ENCODE measurements at places on chromosomes 13 and 19. TPM values are rescaled to one million over a fixed set of nuclear protein-coding genes. Genes with fewer than 3 reads are reported as not detected.

SELENOV gene
- total RNA-seq: not detected

ATP4B gene
- total RNA-seq: not detected

- no peak for DNase-seq
- no peaks in the 10 kb centered on the region for H3K27me3 ChIP-seq
- no peaks in the 10 kb centered on the region for H3K4me1 ChIP-seq
- no peak overlapping the region for H3K4me3 ChIP-seq
- H3K27ac ChIP-seq: no peak overlapping the region
- H3K36me3 ChIP-seq: no peaks in the 10 kb centered on the region
Observed at GRCh38 chr13:36887758-36888521, 32.1 kb downstream of the SMAD9 start.

GRCh38 chr13:20174656-20175405, 14.0 kb upstream of the GJA3 start:
- H3K27ac ChIP-seq: no peak overlapping the region
- H3K27me3 ChIP-seq: peaks cover 14% of the 10 kb centered on the region
- no peaks in the 10 kb centered on the region for H3K36me3 ChIP-seq
- H3K4me1 ChIP-seq: peaks cover 3% of the 10 kb centered on the region

DNA sequence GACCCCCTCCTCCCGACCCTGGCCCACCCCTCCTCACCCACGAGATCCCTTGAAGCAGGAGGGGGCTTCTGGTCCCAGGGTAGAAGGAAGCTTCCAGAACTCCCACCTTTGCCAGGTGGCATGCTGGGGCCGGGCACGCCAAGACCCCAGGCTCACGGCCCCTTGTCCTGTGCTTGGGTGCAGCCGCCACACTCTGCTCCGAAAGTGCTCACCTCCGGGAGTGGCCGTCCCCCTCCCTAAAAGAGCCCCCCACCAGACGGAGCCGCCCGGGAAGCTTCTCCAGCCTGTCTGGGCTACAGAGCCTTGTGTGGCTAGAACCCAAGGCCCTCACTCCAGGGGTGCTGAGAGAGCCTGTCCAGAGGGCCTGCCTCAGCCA, 1.8 kb upstream of the EFNA2 start:
- no peak overlapping the region for H3K4me3 ChIP-seq
- peaks cover 3% of the 10 kb centered on the region for H3K36me3 ChIP-seq
- no peak overlapping the region for H3K27ac ChIP-seq
- peaks cover 8% of the 10 kb centered on the region for H3K4me1 ChIP-seq
- no peak for DNase-seq

DNA sequence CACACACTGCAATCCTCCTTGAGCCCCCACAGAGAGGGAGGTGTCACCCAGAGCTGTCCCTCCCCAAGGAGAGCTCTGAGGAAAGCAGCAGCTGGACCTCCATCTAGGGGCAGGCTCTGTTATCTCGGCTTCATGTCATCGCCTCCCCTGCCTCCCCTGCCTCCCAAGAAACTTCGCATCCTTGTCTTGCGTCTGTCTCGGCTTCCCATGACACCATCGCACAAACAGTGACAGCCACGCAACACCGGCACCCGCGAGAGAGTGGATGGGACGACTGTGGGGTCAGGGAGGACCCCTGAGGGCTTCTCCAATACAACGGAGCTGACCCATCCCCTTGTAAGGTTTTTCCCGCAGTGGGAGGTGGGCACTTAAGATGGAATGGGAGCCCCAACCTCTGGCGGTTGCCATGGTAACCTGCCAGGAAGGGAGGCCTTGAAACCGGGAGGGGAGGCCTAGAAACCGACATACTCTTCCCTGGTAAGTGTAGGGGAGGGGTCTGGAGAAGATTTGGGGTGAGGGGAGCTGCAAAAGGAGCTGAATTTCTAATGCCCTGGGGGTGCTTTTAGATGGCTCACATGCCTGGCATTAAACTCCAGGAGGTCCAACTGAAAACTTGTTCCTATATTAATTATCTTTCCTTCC, 16.3 kb downstream of the TLE2 start:
- H3K4me3 ChIP-seq: no peak overlapping the region
- H3K36me3 ChIP-seq: no peaks in the 10 kb centered on the region
- no peaks in the 10 kb centered on the region for H3K27me3 ChIP-seq
- no peaks in the 10 kb centered on the region for H3K4me1 ChIP-seq

- DNase-seq: no peak
- no peak overlapping the region for H3K27ac ChIP-seq
- H3K36me3 ChIP-seq: no peaks in the 10 kb centered on the region
- peaks cover 20% of the 10 kb centered on the region for H3K4me1 ChIP-seq
- H3K27me3 ChIP-seq: peaks cover 16% of the 10 kb centered on the region
- no peak overlapping the region for H3K4me3 ChIP-seq
Observed at GRCh38 chr13:42577538-42577937, 3.6 kb downstream of the TNFSF11 start.

FBXO17 gene
- not detected for total RNA-seq

- H3K27ac ChIP-seq: no peak overlapping the region
- H3K4me1 ChIP-seq: no peaks in the 10 kb centered on the region
- DNase-seq: no peak
- H3K4me3 ChIP-seq: no peak overlapping the region
- no peaks in the 10 kb centered on the region for H3K27me3 ChIP-seq
Observed at GRCh38 chr19:32427536-32427935, 22.0 kb downstream of the DPY19L3 start.

DNA sequence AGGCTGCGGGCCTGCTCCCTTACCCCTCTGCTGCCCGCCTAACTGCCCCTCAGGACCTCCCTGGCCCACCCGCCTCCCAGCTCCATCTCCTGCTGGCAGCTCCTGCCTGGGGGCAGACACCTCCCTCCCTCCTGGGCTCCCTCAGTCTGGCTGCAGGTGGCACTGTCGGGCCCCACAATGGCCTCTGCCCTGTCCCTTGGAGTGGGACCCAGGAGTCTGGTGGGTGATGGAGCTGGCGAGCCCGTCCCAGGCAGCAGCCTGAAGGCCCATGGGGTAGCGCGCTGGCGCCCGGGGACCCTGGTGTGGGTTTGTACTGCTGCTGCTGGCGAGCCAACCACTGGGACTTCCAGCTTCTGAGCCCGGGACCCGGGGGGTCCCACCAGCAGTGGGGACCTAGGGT, 83.6 kb downstream of the KDM4B start:
- peaks cover 3% of the 10 kb centered on the region for H3K36me3 ChIP-seq
- no peak for DNase-seq
- H3K27me3 ChIP-seq: no peaks in the 10 kb centered on the region
- H3K4me1 ChIP-seq: peaks cover 5% of the 10 kb centered on the region

- no peak for DNase-seq
- H3K27me3 ChIP-seq: no peaks in the 10 kb centered on the region
- H3K36me3 ChIP-seq: no peaks in the 10 kb centered on the region
- H3K4me3 ChIP-seq: no peak overlapping the region
Observed at GRCh38 chr13:28463481-28463880, 31.4 kb downstream of the FLT1 start.

DNA sequence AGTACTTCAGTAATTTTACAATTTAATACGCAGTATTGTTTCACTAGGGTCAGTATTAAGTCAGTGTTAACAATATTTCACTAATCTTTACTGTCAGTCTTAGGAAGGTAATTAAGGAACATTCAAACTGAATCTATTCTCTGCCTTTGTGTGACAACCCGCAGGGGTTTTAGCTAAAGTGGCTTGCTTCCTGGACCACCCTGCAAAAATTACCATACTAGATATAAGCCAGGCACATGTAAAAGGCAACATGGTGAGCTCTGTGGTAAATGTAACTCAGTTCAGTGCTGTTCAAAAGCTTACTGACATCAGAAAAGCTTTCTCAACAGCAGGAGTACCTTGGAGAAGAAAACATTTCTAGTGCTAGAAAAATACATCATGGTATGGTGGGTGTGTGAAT, 116.7 kb downstream of the FREM2 start:
- no peaks in the 10 kb centered on the region for H3K27me3 ChIP-seq
- no peaks in the 10 kb centered on the region for H3K36me3 ChIP-seq
- DNase-seq: no peak
- H3K4me1 ChIP-seq: no peaks in the 10 kb centered on the region
- H3K4me3 ChIP-seq: no peak overlapping the region

MBD3 gene
- total RNA-seq: 39.7 TPM

GRCh38 chr19:7565332-7565731, 29.8 kb downstream of the PNPLA6 start:
- H3K27me3 ChIP-seq: no peaks in the 10 kb centered on the region
- H3K36me3 ChIP-seq: no peaks in the 10 kb centered on the region
- no peak overlapping the region for H3K27ac ChIP-seq
- no peak for DNase-seq
- no peaks in the 10 kb centered on the region for H3K4me1 ChIP-seq

DNA sequence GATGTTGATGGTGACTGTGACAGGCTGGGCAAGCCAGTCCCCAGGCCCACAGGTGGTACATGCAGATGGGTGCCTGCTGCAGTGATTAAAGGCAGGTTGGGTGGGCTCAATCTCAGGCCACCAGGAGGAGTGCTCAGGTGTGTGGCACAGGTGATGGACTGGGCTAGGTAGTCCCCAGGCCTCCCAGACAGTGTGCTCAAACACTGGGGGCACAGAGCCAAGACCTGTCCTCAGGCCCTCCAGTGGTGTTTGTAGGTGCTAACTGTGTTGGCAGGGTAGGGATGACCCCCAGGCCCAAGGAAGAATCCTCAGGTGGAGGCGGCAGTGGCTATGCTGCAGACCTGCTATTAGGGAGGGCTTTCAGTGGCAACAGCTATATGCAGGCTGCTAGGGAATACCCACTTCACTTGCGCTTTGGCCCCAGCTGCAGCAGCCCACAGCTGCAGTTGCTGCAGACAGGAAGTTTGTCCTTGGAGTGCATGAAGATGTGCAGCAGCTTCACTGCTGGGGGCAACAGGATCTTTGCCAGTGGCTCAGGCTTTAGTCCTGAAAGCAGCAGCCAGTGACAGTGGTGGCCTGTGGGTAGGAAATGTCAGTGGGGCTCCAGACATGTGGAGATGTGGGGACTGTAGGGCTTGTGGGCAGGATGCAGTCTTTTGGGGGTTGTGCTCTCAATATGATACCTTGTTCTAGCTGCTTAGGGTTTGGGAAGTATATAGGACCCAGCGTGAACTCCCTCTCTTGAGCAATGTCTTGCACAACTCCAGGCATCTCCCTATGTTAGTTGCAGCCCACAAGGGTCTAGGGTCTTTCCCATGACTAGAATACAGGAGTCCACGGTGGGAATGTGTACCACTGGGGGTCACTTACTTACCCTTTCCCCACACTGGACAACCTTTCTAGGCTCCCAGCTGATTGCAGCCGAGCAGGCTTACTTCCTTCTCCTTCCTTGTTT, 54.1 kb upstream of the MLNR start:
- H3K27me3 ChIP-seq: no peaks in the 10 kb centered on the region
- H3K4me3 ChIP-seq: no peak overlapping the region
- peaks cover 62% of the 10 kb centered on the region for H3K36me3 ChIP-seq
- H3K27ac ChIP-seq: no peak overlapping the region

GRCh38 chr13:77545626-77546412, 10.3 kb downstream of the SCEL start:
- H3K27ac ChIP-seq: no peak overlapping the region
- peaks cover 6% of the 10 kb centered on the region for H3K27me3 ChIP-seq

DNA sequence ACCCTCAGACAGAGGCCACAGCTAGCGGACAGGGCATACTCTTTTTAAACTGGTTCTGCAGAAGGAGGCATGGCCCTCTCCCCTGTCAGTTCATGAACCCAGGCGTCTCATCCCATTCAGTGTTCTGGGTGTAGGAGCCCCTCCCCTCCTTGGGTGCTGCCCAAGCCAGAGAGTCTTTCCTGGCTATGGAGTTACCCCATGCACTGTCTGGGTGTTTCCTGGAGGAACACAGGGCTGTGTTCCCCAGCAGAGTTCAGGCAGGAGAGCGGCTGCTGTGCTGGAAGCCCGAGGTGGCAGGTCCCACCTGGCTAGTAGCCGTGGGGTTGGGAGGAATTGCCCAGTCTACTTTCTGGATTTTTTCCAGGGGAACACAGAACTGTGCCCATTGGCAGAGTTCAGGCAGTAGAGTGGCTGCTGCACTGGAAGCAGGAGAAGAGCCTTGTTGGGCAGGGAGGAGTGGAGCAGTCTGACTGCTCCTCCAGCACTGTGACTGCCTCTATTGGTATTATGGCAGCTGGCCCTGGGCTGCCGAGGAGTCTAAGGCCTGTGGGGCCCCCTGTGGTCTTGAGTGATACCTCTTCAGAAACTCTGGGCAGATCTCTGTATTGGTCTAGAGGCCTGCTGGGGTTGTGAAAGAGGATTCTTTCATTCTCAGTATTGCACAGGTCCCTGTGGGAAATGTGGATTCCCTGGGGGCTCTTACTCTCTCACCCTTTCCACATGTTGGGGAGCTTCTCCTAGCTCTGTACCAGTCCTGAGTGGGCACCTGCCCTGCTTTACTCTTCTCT, 168.3 kb downstream of the PCDH20 start:
- no peaks in the 10 kb centered on the region for H3K27me3 ChIP-seq
- no peaks in the 10 kb centered on the region for H3K36me3 ChIP-seq
- no peaks in the 10 kb centered on the region for H3K4me1 ChIP-seq
- H3K4me3 ChIP-seq: no peak overlapping the region
- no peak overlapping the region for H3K27ac ChIP-seq

DNA sequence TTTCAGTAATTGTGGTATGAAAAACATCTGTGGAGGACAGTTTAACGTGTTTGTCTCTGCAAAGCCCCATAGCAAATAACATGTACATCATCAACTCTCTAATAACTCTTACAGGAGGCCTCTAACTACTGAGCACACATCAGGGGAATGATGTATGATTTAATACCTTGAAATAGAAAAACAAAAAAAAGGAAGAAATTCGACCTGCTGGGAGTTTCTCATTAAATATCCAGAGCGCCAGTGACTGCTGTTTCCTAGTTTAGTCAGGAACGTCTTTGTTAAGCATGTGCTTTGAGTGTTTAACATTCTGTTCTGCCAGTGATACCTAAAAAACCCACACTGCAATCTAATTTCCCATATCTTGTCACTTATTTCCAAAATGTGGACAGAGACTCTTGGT, 235.4 kb downstream of the PCDH20 start:
- no peaks in the 10 kb centered on the region for H3K4me1 ChIP-seq
- no peaks in the 10 kb centered on the region for H3K36me3 ChIP-seq

ADGRE3 gene
- not detected for total RNA-seq

LIPE gene
- total RNA-seq: 13.2 TPM

KIRREL2 gene
- not detected for total RNA-seq

DNA sequence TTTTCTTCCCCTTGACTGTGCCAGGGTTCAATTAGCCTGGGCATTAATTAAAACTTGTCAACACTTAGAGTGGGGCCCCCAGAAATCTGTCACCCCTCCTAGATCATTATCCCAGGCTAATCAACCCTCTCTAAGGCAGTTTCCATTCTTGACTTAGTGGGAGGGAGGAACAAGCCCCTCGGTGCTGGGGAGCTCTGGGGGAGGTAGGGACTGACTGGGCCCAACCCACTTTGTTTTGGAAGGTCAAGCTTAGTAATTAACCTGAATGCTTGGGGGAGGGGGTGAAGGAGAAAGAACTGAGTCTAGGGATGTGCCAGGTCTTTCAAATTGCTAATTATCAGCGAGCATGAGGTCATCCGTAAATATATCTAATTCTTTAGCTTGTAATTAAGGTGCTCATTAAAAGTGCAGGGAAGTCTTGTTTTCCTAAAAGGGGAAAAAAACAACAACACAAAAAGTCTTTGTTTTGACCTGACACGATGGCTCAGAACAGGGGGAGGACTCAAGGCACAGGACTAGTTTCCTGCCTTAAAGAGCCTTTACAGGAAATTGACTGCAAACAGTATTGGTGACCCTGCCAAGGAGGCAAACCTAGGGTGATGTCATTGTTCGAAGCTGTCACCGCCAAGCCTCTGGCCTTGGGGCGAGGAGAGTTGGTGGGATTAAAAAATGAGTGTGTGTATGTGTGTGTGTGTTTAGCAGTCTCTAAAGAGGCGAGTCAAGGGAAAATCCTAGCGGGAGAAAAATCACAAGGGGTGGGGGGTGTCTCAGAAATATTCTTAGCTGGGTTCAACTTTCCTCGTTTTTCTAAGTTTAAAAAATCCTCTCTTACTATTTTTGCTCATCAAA, 19.4 kb downstream of the ACTN4 start:
- peaks cover 3% of the 10 kb centered on the region for H3K36me3 ChIP-seq
- peak; percentile 73 for DNase-seq
- peak overlapping the region; percentile 79 for H3K27ac ChIP-seq
- no peaks in the 10 kb centered on the region for H3K27me3 ChIP-seq
- H3K4me3 ChIP-seq: peak overlapping the region; percentile 62
